Adrenal gland (tissue), 19 donors: ENCODE measurements at places on chromosomes 5 and 9. TPM values are rescaled to one million over a fixed set of nuclear protein-coding genes. Genes with fewer than 3 reads are reported as not detected.

Gene SPAG8
- polyA plus RNA-seq: 1.2 TPM

Gene ANKRD31
- 0.13 TPM for polyA plus RNA-seq

Gene HTR4
- polyA plus RNA-seq: 0.38 TPM

Gene C5orf52
- polyA plus RNA-seq: not detected

Gene KIF20A
- 0.54 TPM for polyA plus RNA-seq
